ENCODE measurements at places on chromosomes 13 and 19. TPM values are rescaled to one million over a fixed set of nuclear protein-coding genes. Genes with fewer than 3 reads are reported as not detected.

The HSD11B1L gene
- 10.6 TPM for polyA plus RNA-seq

The AMH gene
- 12.0 TPM for polyA plus RNA-seq

The ZNF490 gene
- polyA plus RNA-seq = 0.98 TPM

The WDR88 gene
- not detected for polyA plus RNA-seq

The LRRC4B gene
- 5.6 TPM for polyA plus RNA-seq

The PNMA8C gene
- polyA plus RNA-seq = 0.15 TPM

The REEP6 gene
- 9.7 TPM for polyA plus RNA-seq

The ZNF837 gene
- 2.3 TPM for polyA plus RNA-seq

The KLK7 gene
- polyA plus RNA-seq = not detected

The CGB5 gene
- not detected for polyA plus RNA-seq

The CYP4F12 gene
- polyA plus RNA-seq = 4.0 TPM

The TGFB1 gene
- polyA plus RNA-seq = 14.2 TPM

The ZNF571 gene
- polyA plus RNA-seq = 6.8 TPM

The SMAD9 gene
- 10.2 TPM for polyA plus RNA-seq

The LILRB5 gene
- 10.6 TPM for polyA plus RNA-seq

The POU4F1 gene
- polyA plus RNA-seq = not detected

The RAB3D gene
- polyA plus RNA-seq = 9.1 TPM

The NMRK2 gene
- polyA plus RNA-seq = not detected

The CACNA1A gene
- 3.3 TPM for polyA plus RNA-seq

The CD33 gene
- 1.3 TPM for polyA plus RNA-seq

The ZNF100 gene
- polyA plus RNA-seq = 6.4 TPM

The ADAMTS10 gene
- polyA plus RNA-seq = 37.5 TPM

The PSG1 gene
- polyA plus RNA-seq = not detected

The MYDGF gene
- 85.4 TPM for polyA plus RNA-seq

The SIRT2 gene
- 46.1 TPM for polyA plus RNA-seq

The ZNF616 gene
- polyA plus RNA-seq = 10.3 TPM

The GRIK5 gene
- polyA plus RNA-seq = 5.3 TPM

The ZNF91 gene
- 13.2 TPM for polyA plus RNA-seq

The KANK2 gene
- 433 TPM for polyA plus RNA-seq

The COL4A2 gene
- 136 TPM for polyA plus RNA-seq

The ITGBL1 gene
- 9.3 TPM for polyA plus RNA-seq

The TSHZ3 gene
- 28.0 TPM for polyA plus RNA-seq

The LMTK3 gene
- polyA plus RNA-seq = not detected

The MBNL2 gene
- 43.7 TPM for polyA plus RNA-seq

The MTUS2 gene
- polyA plus RNA-seq = 3.1 TPM

The GDF15 gene
- polyA plus RNA-seq = 2.7 TPM

The PSG2 gene
- polyA plus RNA-seq = not detected

The RNF225 gene
- not detected for polyA plus RNA-seq

The NKG7 gene
- polyA plus RNA-seq = 1.6 TPM

The PLEKHA4 gene
- 18.8 TPM for polyA plus RNA-seq

The PRKCG gene
- 0.04 TPM for polyA plus RNA-seq

The PNPLA6 gene
- 19.0 TPM for polyA plus RNA-seq

The JAK3 gene
- 12.7 TPM for polyA plus RNA-seq

The SYCN gene
- polyA plus RNA-seq = not detected

The LIN37 gene
- 24.1 TPM for polyA plus RNA-seq

The CEBPA gene
- 4.3 TPM for polyA plus RNA-seq

The ACP7 gene
- polyA plus RNA-seq = not detected

The SMIM44 gene
- not detected for polyA plus RNA-seq

The LHB gene
- polyA plus RNA-seq = not detected

The C3 gene
- 430 TPM for polyA plus RNA-seq

The TRIM13 gene
- 23.6 TPM for polyA plus RNA-seq

The CERS1 gene
- polyA plus RNA-seq = 1.7 TPM

The SKA3 gene
- 1.6 TPM for polyA plus RNA-seq

The ZNF534 gene
- 0.17 TPM for polyA plus RNA-seq
